ENCODE measurements at places on chromosomes 6 and 20.

DNA sequence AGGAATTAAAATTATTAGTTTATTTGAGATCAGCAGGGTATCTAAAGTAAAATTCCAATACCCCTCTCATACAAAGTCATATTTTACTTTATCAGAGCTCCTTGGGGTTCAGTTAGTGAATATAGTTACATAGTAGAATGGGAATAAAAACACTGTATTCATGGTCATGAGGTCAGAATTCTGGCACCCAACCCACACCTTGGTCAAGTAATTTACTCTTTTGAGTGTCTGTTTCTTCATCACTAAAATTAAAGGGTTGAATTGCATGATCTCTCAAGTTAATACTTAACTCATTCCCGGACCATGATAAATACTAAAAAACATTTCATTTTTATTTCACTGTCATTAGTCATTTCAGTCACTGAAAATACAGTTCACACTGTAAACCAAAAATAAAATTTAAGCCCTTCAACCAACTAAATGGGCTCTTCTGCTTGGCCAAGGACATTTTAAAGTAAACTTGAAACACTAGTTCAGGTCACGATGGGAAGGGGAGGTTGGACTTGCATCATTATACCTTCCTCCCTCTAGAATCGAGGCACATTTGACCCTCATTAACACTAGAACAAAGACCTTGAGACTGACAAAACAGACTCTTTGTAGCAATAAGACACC is 21.1 kb upstream of the HLA-DRB1 start:
- DNase-seq = no peak

DNA sequence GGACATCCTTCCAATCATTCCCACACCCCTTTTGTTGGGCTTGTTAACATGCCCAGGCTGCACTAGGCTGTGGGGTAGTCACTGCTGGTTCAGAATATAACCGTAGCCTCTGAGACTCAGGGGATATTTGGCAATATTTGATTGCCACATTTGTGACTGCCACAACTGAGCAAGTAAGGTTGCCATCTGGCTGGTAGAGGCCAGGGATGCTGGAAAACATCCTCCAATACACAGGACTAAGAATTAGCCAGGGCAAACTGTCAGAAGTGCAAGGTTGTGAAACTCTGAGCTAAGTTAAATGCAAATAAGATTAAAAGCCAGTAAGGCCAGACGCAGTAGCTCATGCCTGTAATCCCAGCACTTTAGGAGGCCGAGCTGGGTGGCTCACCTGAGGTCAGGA is 112.0 kb downstream of the ZMYND8 start:
- no peak for DNase-seq

DNA sequence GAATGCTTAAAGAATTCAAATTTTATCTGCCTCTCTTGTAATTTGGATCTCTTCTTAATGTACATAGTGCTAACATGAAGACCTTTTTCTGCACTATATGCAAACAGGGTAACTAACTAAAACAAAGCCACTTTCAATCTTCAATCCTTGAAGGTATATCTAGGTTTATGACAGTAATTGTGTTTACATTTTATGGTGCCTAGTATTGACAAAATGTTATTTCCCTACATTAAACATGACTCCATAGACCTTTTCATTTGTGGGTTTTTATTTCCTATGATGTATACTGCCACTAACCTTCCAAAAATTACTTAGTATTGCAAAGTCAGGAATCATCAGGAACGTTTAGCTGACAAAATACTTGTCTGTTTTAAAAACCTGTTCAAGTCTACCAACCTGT is 95.9 kb downstream of the B3GAT2 start:
- no peak for DNase-seq

GRCh38 chr20:57753332-57754164 is 43.7 kb upstream of the PMEPA1 start:
- no peak for DNase-seq

GRCh38 chr6:39156801-39157200 is 41.8 kb upstream of the SAYSD1 start:
- no peak for DNase-seq

DNA sequence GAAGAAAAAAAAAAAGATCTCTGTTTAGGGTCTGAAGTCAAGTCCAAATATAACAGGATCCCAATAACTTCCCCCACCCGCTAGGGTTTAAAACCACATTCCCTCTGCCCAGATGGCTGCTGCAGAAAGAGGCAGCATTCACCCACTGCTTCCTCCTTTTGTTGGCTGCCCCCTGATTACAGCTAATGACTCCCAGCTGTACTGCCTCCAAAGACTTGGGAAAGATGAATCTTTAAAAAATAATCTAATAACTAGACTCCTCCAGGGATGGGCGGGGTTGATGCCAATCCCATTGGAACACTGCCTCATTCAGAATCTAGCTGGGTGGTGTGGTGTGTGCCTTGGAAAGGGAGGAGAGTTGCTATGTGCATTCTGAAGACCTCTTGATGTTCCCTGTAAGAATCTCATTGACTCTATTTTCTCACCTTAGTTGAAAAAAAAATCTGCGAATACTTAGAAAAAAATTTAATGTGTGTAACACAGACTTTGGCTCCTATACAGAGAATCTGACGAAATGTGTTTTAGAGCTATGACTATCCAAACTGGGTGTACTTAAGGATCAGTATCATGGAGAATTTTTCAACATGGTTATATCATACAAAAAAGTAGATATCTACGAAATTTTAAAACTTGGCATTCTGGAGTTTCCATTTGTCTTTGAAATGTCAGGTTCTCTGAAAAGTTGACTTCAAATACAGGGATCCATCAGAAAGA is 174.0 kb downstream of the RNF144B start:
- peak; percentile 52 for DNase-seq

GRCh38 chr6:35893246-35893645 is 27.7 kb downstream of the SRPK1 start:
- no peak for DNase-seq

- DNase-seq = no peak
Measured at GRCh38 chr6:21277601-21278374, 315.8 kb upstream of the SOX4 start.

DNA sequence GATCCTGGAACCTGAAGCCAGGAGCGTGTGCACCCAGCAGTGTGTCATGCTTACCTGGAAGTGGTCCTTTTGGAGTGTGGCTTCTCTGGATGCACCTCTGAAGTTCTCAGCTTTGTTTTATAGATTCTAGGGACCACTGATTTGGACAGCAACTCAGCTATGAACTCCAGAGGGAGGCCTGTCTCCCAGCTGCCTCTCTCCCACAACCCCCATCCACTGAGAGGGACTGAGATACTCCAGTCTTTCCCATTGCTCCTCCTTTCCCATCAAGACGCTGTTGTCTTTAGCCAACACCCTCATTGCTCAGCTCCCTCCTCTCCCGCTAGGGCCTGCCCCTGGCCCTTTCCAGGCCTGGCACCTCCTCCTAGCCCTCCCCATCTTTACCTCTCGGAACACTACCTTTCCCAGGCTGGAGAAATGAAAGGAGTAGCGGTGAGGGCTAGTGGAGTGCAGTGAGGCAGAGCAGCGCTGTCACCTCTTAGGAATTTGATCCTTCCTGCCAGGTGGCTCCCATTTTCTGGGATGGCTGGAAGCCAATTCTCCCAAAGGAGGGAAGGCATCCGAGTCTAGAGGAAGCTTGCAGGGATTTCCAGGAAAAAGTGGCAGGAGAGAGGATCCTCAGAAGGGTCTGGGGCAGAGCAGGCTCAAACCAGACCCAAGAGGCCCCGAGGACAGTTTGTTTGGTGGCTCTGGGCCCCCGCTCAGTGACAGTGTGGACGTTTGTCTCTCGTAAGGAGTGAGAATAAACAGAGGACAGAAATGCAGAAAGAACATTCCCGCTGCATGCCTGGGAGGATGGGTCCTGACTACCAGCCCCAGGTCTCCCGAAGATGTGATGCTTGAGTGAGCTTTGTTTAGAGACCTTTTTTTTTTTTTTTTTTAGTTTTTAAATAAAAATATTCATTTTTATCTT is at the start of gene LRRN4:
Gene LRRN4, minus strand, starts transcription at position 285 of the 913 bp plus-strand sequence. CDS start 1,261 bp downstream, outside the sequence.
- DNase-seq = no peak

DNA sequence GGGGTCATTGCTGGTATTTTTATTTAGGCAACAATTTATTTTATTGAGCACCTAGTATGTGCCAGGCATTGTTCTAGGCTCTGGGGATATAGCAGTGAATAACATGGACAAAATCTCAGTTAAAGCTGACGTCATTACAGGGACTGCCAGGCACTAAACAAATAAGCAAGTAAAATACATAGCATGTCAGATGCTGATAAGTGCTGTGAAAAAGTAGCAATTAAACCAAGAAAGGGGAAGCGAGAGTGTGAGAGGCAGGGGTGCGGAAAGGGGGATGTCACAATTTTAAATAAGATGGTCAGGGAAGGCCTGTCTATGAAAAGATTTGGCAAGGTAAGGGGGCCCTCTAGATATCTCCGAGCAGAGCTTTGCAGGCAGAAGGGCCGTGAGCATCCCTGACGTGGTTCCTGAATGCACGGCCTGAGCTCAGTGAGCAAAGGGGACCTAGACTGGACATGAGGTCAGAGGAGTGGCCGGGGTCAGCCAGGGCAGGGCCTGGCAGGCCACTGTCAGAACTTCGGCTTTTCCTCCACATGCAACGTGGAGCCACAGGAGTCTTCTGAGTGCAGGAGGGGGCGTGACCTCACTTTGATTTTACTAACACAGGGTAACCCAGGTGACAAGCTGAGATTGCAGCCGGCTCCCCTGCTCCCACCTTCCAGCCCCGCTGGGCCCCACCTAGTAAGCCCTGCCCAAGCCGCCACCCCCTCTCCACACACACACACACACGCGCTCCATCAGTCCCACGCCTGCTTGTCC is 24.2 kb upstream of the SIRPA start:
- peak; percentile 36 for DNase-seq

GRCh38 chr20:45836841-45837240 is 3.2 kb downstream of the SNX21 start:
- no peak for DNase-seq

GRCh38 chr6:52098721-52099120 is 11.3 kb upstream of the PKHD1 start:
- DNase-seq = no peak

DNA sequence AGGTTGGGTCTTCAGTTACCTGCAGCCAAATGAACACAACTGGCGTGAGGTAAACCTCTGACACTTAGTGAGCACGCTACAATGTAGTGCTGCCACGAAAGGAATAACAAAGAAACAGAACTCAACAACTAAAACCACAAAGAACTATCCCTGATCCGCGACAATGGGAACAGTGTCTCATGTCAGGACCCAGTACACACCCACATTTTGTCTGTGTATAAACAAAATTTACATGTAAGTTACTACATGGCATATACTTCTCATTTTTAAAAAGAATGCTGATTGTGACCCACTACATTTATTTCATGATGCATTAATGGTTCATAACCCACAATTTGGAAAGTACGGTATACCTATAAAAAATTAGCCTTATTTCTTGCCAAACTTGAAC is 14.1 kb downstream of the FKBP1A start:
- no peak for DNase-seq

DNA sequence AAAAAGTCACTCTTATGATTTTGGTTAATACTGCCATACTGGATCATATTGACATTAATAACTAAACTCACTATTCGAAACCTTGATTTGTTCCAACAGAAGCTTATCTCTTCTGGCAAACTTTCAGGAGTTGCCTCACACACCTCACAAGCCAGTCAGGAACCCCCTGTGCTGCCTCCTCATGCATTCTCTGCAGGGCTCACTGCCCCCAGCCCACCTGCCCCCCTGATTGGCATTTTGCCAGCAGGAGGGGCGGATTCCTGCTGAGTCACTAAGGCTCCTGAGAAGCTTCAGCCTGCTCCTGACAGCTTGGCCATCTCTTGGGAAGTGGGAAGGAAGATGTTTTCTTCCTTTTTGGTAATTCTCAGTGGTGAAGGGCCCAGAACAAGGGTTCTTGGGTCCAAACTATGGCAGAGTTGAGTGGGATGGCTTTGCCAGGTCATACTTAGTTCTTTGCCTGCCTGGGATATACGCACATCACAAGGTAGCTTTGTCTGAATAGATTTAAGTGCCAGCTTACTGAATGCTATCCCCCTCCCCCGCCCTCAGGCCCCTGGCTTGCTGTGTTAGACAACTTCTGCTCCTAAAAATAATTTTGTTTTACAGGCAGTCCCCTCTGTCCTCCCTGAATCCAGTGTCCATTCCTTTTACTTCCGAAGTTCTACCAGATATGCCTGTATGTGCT is 31.4 kb downstream of the SLC35F1 start:
- DNase-seq = no peak

- DNase-seq = no peak
Measured at GRCh38 chr6:94801344-94801743, 776.0 kb upstream of the MANEA start.

DNA sequence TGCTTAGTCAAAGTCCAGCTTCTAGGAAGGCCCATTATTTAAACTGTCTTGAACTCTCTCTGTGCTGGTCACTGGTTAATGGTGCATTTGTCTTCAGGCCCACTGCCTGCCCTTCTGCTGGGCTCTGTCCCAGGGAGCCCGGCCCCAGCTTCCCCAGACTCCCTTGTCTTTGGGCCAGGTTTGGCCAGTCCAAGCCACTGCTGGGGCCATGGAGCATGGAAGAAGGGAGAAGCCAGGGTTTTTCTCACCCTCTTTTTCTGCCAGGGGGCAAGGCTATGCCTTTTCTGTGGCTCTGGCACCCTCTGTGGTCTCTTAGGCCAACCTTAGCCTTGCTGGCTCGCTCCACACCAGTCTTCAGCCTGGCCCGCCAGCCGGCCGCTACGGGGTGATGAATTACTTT is 390.0 kb upstream of the SULF2 start:
- no peak for DNase-seq

GRCh38 chr20:59145924-59146779 is 17.5 kb upstream of the ZNF831 start:
- no peak for DNase-seq

DNA sequence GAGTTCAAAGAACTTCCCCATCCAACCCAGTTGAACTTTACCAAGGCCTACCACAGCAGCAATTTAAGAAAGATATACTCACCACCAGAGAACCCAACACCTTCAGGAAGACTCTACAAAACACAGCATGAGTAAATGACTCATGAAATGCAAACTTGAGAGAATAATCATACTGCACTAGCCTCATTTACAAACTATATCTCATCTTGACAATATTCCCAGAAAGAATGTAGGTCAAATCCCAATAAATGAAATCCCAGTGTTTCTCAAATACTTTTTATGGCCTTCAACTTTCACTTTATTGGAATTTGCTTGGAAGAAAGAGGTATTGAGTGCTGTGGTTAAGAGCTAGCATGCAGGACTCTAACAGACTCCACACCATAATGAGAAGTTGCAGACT is 60.0 kb downstream of the FYN start:
- no peak for DNase-seq

DNA sequence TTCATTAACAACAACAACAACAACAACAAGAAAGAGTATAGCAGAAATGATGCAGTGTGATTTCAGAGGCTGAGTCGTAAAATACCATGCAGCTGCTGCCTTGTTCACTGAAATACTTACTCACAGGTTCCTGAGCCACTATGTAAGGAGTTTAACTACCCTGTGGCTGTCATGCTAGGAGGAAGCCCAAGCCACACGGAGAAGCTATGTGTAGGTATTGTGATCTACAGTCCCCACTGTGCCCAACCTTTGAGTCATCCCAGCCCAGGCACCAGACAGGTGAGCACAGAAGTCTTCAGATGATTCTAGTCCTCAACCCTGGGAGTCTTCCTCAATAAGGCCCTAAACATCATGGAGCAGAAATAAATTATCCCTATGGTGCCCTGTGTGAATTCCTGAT is 14.6 kb upstream of the RALY start:
- DNase-seq = no peak

All from Kasumi-1 (cell line).